Right cardiac atrium (tissue), 5 donors: ENCODE measurements at places on chromosomes 5 and 9. TPM values are rescaled to one million over a fixed set of nuclear protein-coding genes. Genes with fewer than 3 reads are reported as not detected.
A peak's percentile ranks its signal among the peaks of the same experiment; 100 is the strongest.

GPR107 gene
- 23.2 TPM for total RNA-seq

- DNase-seq = no peak
Observed at GRCh38 chr9:37859043-37859442, 44.9 kb downstream of the SLC25A51 start.

FAM163B gene
- total RNA-seq = 1.3 TPM

DCAF10 gene
- 15.6 TPM for total RNA-seq

NDUFS6 gene
- 82.2 TPM for total RNA-seq

DNA sequence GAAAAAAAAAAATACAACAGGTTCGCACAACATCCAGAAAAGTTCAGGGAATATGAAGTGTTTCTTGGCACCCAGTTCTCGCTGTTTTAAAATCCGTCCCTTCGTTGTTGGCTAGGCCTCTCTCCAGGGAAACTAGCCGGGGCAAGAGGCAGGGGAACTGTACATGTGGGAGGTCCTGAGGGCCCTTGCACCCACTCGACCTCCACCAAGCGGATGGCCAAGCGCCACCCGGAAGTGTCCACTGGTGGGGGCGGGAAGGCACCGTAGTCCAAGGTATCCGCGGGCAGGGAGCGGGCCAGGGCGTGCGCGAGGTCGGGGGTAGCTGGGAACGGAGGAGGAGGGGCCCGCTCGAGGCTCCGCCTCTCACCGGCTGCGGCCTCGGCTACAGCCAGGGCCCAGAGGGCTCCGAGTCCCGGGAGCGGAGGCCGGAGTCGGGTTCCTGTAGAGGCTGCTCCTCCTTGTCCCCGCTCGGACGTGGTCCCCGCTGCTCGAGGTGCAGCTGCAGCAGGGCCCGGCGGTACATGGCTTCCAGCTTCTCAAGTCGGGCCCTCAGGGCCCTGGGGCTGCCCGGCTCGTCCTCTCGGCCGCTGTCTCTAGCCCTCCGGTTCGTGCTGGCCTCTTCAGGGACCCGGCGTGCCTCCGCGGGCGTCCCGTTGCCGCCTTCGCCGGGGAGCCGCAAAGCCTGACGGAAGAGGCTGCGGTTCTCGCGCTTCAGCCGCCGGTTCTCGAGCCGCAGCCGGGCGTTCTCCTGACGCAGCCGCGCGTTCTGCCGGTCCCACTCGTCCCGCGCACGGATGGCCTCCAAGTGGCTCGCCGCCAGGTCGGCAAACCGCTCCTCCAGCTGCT is 720 bp downstream of the TUSC1 start:
- DNase-seq = peak; percentile 91

DNA sequence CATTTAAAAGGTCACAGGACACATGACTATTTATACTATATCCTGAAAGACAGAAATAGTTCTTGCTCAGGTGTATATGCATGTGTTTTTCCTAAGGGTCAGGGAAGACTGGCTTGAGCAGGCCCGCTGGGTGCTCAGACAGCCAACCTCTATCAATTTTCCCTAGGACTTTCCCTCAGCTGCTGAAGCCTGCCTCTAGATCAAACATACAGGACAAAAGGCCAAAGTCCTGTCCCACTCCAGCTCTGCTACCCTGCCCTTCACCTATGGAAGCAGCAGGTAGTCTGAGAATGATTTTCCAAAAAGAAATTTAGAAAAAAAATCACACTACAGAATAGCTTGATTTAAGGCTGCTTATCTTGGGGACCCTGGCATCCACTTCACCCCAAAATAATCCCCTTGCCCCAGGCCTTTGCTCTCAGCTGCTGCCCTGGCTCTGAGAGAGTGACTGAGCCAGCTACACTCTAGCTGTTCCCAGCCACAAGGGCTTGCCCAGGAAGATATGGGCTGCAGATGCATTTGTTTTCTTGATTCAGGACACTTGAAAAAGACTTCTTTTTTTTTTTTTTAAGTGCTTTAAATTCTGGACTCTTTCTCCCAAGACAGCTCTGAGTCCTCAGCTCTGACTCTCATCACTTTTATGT is 42.5 kb downstream of the KLHL3 start:
- DNase-seq = no peak

DNA sequence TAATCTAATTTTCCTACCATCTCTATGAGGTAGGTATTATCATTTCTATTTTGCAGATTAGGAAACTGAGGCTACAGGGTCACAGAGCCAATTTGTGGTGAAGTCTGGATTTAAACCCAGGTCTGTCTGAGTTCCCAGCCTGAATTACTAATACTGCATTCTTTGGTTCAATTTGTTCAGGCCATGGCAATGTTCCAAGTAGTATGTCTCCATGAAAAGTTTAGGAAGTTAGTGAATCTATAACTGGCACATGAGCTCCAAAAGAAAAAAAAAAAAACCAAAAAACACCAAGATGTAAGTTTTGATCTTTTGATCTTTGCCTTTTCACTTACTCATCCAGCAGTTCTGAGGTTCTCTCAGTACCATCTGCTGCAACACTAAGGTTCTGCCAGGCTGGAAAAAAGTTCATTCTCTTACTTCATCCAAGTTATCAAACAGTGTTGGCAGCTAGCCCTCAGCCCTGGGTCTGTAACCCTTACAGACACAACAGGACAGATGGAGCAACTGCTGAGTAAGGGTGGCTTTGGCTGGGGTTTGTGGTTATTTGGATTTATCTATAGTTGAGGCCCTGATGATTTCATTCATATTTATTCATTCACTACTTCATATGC is 4.4 kb upstream of the TMEM268 start:
- DNase-seq = peak; percentile 64

PCDHGB6 gene
- total RNA-seq = 6.6 TPM

GABRG2 gene
- total RNA-seq = not detected

GRCh38 chr5:109454731-109455505 is 45.1 kb upstream of the PJA2 start:
- no peak for DNase-seq

DNA sequence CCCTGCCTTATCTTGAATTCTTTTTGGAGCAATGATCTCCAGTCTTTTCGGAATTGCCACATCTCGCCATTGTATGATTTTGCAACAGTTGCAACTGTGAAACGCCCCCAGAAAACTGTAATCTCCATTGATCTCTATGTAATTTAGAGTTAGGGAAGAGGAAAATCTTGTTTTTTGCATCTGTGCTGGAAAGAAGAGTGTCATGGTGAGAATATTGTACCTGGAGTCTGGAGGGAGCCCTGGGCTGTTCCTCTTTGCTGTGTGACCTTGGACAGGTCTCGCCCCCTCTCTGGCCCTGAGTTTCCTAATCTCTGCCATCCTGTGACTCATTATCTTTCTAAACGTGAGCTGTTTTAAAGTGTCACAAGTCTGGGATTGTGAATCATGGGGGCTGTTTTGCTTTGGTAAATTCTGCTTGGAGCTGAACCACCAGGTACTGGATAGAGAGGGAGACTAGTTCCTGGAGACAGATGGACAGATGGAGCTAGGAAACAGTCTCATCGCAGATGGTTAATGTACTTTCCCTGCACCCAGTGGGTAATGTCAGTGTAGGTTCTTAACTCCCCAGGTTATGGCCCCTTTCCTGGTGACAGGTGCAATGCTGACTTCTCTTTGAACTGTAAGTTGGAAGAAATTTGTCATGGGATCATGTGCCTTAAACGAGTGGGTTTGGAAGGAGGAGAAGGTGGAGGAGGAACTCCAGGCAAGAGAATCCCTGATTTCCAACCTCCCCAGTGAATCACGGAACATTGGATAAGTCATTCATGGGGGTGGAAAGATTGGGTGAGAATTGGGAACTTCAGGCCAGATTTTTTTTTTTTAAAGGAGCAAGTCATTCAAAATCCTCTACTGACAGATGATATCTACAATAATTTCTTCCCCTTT is 19.6 kb downstream of the PPARGC1B start:
- no peak for DNase-seq

GRCh38 chr5:89721353-89721752 is 688.2 kb downstream of the CETN3 start:
- DNase-seq = no peak

PAEP gene
- total RNA-seq = not detected

DNA sequence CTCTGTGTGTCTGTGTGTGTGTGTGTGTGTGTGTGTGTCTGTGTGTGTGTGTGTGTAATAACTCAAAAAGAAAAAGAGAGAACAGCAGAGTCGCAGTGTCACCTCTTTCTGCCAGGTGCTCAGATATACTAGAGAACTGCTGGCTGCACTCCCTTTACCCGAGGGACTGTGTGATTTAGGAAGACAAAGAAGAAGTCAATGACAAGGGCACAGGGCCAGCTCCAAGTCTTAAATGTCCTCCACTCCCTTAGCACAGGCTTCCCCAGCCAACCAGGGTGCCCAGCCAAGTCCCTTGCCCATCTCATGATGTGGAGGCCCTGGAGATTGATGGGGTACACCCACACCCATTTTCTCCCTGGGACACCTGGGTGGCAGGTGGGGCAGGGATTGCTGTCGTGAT is 8.7 kb downstream of the CCNJL start:
- DNase-seq = no peak

FLT4 gene
- 3.3 TPM for total RNA-seq
